ENCODE measurements at places on chromosomes 16 and 17.

- no peak for ATAC-seq
Measured at GRCh38 chr16:68972013-68972412, 128.7 kb downstream of the TANGO6 start.

DNA sequence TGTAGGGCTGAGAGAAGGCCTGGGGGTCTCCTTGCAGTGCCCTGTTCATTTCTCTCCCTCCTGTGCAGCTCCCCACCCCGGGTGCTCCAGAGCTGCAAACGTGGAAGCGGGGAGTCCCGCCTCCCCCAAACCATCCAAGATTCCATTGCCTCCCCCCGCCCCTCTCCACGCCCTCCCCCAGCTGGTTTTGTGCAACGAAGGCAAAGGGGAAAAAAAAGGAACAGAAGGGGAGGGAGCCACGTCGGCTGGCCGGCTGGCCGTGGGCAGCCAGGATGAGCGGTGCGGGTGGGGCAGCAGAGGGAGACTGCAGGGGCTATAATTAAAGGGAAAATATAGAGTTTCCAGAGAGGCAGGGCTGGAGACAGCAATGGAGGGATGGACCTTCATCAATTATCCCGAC, 1.7 kb upstream of the COL1A1 start:
- ATAC-seq, result no peak

GRCh38 chr17:43583332-43583731, 37.2 kb upstream of the ETV4 start:
- ATAC-seq, result no peak

DNA sequence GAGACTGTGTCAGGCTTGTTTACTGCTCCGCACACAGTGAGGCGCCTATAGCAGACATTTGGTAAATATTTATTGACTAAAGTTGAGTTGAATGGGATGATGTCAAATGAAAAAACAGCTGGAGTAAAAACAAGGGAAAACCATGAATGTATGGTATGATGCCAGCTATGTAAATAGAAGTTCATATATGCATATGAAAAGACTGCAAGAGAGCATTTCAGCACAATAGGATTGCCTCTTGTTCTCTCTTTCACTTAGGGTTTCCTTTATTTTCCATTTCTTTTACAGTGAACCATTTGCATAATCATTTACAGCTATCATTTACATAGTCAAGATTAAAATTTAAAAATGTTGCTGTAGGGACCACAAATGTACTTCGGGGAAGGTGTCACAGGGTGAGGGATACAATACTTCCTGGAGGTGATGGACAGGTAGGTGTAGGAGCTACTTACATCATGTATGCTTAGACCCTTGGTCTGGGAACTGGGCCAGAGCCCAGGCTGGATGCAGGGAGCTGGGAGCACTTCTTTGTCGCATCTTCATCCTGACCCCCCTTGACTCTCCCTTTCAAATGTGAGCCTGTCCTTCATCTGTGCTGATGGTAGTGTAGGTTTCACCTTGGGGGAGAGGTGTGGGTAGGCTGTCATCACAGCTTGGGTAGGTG, 113.3 kb downstream of the UTP18 start:
- no peak for ATAC-seq

GRCh38 chr17:863880-864279, 81.7 kb downstream of the MRM3 start:
- no peak for ATAC-seq

Data from stimulated activated memory B cell treated with anti-CD40 and anti-IgM and Interleukin-4, amounts not matched to agents 10 μg/mL and 1 μg/mL and 100 μg/mL, for 72 hours (primary cell).